HT-29 (cell line): ENCODE measurements at places on chromosomes 11 and 22.

DNA sequence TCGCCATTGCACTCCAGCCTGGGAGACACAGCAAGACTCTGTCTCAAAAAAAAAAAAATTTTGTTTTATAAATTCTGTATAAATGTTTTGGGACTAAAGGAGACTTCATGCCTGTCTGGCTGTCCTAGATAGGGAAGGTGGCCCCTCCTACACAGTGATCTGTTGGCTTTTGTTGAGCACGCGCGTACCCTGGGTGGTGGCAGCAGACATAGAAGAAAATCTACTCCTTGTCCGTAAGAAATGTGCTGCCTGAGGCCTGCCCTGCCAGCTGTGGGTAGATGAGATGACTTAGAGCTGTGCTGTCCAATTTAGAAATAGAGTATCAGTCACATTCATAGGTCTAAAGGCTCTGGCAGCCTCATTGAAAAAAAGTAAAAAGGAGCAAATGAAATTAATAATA lies 37.0 kb downstream of the AP2A2 start:
- DNase-seq, result no peak

DNA sequence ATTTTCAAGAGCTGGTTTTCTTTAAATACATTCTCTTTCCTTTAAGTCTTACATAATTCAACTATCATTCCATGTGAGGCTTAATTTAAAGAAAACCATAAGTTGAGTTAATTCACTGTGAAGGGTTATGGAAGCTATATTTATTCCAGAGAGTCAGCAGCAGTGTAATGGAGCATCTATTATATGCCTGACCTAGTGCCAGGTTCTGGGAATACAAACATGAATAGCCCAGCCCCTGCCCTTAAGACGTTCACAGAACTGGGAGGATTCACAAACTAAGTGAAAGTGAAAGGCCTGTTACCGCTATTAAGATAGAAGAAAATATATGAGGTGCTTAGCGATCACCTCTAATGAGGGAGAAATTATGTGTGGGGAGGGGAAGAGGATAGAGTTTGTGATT lies 408.9 kb upstream of the CCDC90B start:
- DNase-seq, result no peak

- DNase-seq, result no peak
These were observed 153.4 kb upstream of the B3GAT1 start for GRCh38 chr11:134565343-134565891.

- peak; percentile 65 for DNase-seq
These were observed 15.3 kb upstream of the SYTL2 start for GRCh38 chr11:85826116-85826855.

GRCh38 chr11:134144744-134145143 lies 75.9 kb downstream of the JAM3 start:
- DNase-seq, result no peak
